ENCODE measurements at places on chromosomes 3 and 15. TPM values are rescaled to one million over a fixed set of nuclear protein-coding genes. Genes with fewer than 3 reads are reported as not detected.

TMOD2 gene
- 8.1 TPM for total RNA-seq

AGBL1 gene
- total RNA-seq, result not detected

MUC20 gene
- 0.20 TPM for total RNA-seq

FBXW12 gene
- total RNA-seq, result not detected

TRIM69 gene
- 13.1 TPM for total RNA-seq

GHSR gene
- total RNA-seq, result not detected

MASP1 gene
- total RNA-seq, result 1.7 TPM

MOBP gene
- total RNA-seq, result not detected

FSD2 gene
- total RNA-seq, result not detected

CADPS gene
- 0.17 TPM for total RNA-seq

PGBD4 gene
- total RNA-seq, result 3.9 TPM

GASK1A gene
- total RNA-seq, result 0.69 TPM

ZBED2 gene
- not detected for total RNA-seq

SLCO2A1 gene
- total RNA-seq, result under 0.01 TPM

SCN11A gene
- under 0.01 TPM for total RNA-seq

ACKR2 gene
- total RNA-seq, result 0.40 TPM

IGSF11 gene
- under 0.01 TPM for total RNA-seq

GOLGA6L26 gene
- total RNA-seq, result not detected

CDC25A gene
- total RNA-seq, result 2.3 TPM

HCLS1 gene
- total RNA-seq, result 0.76 TPM

LMAN1L gene
- total RNA-seq, result not detected

DUOXA2 gene
- total RNA-seq, result not detected

SLC6A6 gene
- 55.4 TPM for total RNA-seq

PRR20G gene
- total RNA-seq, result not detected

SRGAP3 gene
- 7.6 TPM for total RNA-seq

ZBBX gene
- 0.20 TPM for total RNA-seq

CD276 gene
- 230 TPM for total RNA-seq
